ENCODE measurements at places on chromosomes 13 and 19.

DNA sequence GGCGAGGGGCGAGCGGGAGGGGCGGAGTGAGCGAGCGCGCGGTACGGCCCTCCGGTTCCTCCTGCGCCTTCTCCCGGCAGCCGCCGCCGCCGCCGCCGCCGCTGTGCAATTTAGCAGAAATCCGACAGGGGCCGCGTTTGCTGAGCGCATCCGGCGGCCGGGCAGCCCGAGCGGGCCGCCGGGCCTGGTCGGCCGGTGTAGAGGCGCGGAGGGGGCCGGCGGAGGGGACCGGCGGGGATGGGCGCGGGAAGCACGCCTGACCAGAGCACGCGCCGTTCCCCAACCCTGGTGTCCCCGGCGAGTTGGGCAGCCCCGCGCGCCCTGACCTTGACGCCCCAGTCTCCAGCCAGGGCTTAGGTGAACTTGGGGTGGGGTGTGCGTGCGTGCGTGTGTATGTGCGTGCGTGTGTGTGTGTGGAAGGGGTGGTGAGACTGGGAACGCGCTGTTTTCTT, 144.5 kb upstream of the ZNF536 start:
- peak; percentile 46 for DNase-seq

GRCh38 chr19:30074096-30074495, 132.1 kb downstream of the URI1 start:
- DNase-seq = no peak

- no peak for DNase-seq
Measured at GRCh38 chr13:22903301-22903700, 277.5 kb upstream of the SGCG start.

DNA sequence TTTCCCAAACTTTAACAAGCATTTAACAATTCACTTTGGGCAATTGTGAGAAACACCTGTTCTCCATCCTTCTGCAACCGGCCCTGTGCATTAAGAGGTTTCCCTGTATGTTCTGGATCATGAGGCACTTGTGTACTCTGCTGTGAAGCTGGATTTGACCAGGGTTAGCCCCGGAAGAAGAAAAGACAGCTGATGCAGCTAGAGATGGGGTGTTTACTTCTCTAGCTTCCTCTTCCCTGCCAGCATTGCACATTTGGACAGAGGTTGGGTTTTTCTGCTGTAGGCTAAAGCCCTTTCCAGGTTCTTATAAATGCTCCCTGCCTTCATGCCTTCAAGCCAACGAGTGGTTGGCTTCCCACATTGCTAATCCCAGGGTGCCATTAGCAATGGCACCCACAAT, 20.9 kb downstream of the MBD3L2B start:
- DNase-seq = no peak

GRCh38 chr13:71454509-71454908, 412.5 kb downstream of the DACH1 start:
- DNase-seq = no peak

- no peak for DNase-seq
Measured at GRCh38 chr13:41722684-41723535, 238.0 kb downstream of the VWA8 start.

DNA sequence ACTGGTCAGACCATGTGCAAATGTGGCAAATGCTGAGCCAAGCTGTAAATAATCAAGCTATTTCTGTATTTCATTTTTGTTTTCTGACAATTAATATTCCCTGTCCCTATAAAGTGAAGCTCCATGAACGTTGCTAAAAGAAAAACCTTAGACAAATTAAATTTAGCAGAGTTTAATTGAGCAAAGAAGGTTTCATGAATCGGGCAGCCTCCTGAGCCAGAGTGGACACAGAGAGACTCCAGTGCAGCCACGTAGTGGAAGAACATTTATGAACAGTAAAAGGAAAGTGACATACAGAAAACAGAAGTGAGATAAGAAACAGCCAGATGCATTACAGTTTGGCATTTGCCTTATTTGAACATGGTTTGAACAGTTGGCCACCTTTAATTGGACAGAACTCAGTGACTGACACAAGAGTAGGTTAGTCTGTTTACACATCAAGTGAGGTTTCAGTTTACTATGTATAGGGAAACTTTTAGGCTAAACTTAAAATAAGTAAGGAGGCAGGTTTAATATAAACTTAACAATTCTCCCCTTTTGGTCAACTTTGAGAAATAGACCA, 69.7 kb downstream of the UFM1 start:
- no peak for DNase-seq

Measured in tibial nerve (tissue), 4 donors.